Cardiac muscle cell (in vitro differentiated cells and primary cell): ENCODE measurements at places on chromosomes 4 and X.

GRCh38 chrX:99117011-99117410, 1293.1 kb downstream of the PCDH19 start:
- DNase-seq = no peak

GRCh38 chr4:8291036-8291682, 21.6 kb downstream of the HTRA3 start:
- DNase-seq = no peak

- DNase-seq = no peak
Measured at GRCh38 chr4:97360733-97361132, 782.5 kb downstream of the STPG2 start.

- peak; percentile 73 for DNase-seq
Measured at GRCh38 chrX:80335062-80335830, 85.0 kb upstream of the TENT5D start.

- no peak for DNase-seq
Measured at GRCh38 chr4:108763226-108763593, 357 bp upstream of the ETNPPL start.

DNA sequence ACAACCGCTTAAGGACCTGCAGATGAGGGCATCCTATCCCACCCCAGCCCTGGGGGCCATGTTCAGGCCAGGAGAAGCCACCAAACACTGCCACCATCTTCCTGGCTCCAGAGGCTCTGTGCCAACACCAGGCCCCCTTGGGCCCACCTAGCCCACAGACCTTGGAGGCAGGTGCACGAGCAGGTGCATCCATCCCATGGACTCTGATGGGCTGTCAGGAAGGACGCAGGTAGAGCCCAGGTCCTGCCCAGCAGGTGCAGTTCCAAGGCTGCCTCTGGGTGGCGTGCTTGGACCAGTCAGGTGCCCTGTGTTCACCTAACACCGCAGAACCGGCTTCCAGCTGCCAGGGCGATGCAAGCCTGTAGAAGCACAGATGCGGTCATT, 22.8 kb upstream of the PDE6B start:
- peak; percentile 6 for DNase-seq

- DNase-seq = no peak
Measured at GRCh38 chr4:169715826-169716225, 41.9 kb downstream of the HPF1 start.

DNA sequence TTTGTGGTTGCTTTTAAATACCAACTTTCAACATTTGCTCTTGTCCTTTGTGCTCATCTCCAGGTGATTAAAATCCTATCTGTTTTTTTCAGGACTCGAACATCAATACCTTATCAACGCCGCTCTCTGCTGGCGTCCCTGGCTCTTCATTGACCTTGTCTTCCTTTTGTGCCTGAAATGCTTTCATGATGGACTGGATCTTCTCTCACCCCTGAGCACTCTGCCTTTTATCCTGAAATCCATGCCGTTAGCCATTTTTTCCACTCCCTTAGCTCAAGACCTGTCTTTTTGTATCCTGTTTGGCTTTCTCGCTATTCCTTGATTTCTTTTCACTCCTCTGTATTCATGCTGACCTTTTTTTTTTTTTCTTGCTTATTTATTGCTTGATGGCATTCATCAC, 549.5 kb upstream of the CPEB2 start:
- no peak for DNase-seq

- DNase-seq = no peak
Measured at GRCh38 chr4:36891971-36892370, 352.6 kb upstream of the NWD2 start.

- DNase-seq = no peak
Measured at GRCh38 chrX:153668423-153669173, 5.0 kb downstream of the PNCK start.

- DNase-seq = no peak
Measured at GRCh38 chrX:109952050-109952449, 50.9 kb upstream of the TMEM164 start.

DNA sequence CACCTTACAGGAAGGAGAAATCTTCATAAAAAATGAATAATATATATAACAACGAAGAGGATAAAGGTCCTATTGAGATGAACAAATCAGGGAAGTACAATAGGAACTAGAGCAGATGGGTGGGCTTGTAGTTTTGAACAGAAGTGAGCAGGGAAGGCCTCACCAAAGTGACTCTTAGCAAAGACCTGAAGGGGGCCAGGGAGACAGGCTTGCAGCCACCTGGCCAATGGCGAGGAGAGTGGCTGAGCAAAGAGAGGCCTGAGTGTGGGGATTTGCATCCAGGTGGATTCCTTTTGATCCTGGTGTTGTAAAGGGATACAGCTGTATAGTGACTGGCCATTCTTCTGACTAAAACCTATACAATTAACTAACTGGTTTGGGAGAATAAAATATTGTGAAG, 354.1 kb downstream of the CAMK2D start:
- DNase-seq = no peak

DNA sequence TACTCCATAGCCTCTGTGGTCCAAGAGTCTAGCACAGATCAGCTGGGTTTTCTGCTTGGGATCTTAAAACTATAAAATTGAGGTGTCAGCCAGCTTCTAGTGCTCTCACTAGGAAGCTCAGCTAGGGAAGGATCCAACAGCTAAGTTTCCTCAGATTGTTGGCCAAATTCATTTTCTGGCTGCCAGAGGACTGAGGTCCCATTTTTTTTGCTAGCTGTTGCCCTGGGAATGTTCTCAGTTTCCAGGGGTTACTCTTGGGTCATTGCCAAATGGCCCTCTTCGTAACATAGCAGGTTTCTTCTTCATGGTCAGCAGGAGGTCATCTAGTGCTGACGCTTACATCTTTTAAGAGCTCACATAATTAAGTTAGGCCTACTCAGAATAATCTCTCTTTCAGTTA, 2178.2 kb downstream of the ARAP2 start:
- DNase-seq = no peak

DNA sequence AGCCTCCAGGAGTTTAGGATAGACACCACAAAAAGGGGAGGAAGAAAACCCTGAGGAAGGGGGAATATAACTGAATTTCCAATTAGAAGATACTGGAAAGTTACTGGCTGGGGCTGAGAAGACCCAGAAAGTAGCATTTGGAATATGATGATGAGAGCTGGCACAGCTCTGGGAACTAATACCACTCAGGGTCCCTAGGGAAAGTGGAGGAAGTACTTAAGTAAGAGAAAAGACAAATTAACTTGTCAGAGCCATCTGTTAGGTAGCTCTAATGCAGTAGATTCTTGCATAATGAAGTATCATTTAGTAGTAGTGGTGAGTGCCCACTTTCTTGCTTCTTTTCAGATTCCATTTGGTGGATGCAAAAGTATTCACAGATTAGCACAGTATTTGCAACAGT, 90.8 kb upstream of the TSPAN5 start:
- DNase-seq = peak; percentile 11

GRCh38 chrX:28693101-28693500, 105.9 kb downstream of the IL1RAPL1 start:
- no peak for DNase-seq

DNA sequence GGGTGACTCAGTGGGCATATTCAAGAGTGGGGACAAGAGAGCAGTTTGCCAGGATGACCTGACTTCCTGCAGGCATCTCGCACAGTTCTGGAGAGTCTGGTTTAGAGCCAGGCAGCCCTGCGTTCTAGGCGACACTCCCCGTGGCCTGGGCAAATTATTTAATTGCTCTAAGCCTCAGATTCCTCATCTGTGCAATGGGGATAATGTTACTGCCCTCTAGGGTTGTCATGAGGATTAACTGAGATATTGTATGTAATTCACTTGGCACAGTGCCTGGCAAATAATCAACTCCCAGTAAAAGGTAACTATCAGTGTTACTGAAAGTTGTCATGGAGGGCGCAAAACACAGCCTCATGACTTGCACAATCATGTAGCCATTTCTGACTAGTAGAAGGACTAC, 48.8 kb upstream of the PITX2 start:
- DNase-seq = no peak

GRCh38 chr4:12897954-12898353, 586.2 kb downstream of the RAB28 start:
- no peak for DNase-seq

GRCh38 chr4:80054375-80054774, 18.7 kb downstream of the ANTXR2 start:
- no peak for DNase-seq

- DNase-seq = peak; percentile 63
Measured at GRCh38 chr4:168815379-168816345, 194.4 kb downstream of the CBR4 start.

GRCh38 chr4:146338512-146338911, 124.2 kb downstream of the REELD1 start:
- DNase-seq = no peak

GRCh38 chr4:121272526-121272925, 108.3 kb downstream of the QRFPR start:
- peak; percentile 68 for DNase-seq

- DNase-seq = peak; percentile 88
Measured at GRCh38 chrX:12978205-12979025, 3.5 kb downstream of the TMSB4X start.

GRCh38 chr4:164509951-164510350, 244.0 kb upstream of the SMIM31 start:
- no peak for DNase-seq

- peak; percentile 20 for DNase-seq
Measured at GRCh38 chrX:153580700-153581386, 18.1 kb downstream of the CCNQ start.

DNA sequence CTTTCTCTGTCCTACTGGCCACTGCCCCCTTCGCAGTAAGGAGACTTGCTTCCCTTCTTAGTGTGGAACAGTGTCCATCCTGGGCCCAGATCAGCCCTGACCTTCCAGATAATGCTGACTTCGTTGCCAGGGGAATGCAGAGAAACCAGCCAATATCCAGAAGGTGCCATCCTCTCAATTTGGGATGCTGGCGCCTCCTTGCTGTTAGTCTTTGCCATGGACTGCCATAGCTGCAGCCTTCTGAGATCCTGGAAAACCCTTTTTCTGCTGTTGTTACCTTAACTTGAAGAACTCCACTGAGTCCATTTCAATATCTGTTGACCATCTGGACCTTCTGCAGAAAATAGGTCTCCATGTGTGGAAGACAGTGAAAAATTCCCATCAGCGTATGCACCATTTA, 21.8 kb downstream of the RAI2 start:
- no peak for DNase-seq

DNA sequence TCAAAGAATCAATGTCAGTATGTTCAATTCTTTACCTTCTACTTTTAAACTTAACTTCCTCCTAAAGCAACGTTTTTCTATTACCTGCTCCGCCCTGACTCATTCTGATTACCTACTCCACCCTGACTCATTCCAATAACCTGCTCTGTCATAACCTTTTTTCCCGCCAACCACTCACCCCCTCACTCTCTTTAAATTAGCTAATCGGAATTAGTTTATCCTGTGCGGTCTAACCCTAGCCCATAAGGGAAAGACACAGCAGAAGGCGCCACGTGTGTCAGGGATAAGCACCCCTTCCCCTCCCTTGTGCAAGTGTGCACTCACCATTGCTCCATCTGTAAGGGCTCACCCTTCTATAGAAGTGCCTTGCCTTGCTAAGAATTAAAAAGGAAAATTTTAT, 64.4 kb downstream of the EIF4E start:
- no peak for DNase-seq

DNA sequence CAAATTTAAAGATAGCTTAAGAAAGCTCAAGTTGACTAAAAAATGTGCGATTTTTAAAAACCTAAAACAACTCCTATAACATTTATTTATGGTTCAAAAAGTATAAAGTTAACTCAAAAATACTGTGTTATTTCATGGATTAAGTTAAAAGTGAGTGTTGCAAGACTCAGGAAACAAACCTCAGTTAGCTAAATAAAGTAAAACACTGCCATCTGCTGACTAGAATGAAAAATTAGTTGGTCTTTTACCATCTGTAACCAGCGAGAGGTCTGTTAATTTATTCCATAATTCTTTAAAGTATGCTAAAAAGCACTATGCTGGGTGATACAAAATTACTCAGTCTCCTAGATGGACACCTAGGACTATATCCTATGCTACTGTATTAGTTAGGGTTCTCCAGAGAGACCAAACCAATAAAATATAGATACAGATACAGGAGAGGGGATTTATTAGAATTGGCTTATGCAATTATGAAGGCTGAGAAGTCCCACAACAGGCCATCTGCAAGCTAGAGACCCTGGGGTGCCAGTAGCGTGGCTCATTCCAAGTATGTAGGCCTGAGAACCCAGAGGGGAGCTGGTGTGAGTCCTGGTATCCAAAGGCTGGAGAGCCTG, 4.9 kb upstream of the WDFY3 start:
- peak; percentile 60 for DNase-seq

DNA sequence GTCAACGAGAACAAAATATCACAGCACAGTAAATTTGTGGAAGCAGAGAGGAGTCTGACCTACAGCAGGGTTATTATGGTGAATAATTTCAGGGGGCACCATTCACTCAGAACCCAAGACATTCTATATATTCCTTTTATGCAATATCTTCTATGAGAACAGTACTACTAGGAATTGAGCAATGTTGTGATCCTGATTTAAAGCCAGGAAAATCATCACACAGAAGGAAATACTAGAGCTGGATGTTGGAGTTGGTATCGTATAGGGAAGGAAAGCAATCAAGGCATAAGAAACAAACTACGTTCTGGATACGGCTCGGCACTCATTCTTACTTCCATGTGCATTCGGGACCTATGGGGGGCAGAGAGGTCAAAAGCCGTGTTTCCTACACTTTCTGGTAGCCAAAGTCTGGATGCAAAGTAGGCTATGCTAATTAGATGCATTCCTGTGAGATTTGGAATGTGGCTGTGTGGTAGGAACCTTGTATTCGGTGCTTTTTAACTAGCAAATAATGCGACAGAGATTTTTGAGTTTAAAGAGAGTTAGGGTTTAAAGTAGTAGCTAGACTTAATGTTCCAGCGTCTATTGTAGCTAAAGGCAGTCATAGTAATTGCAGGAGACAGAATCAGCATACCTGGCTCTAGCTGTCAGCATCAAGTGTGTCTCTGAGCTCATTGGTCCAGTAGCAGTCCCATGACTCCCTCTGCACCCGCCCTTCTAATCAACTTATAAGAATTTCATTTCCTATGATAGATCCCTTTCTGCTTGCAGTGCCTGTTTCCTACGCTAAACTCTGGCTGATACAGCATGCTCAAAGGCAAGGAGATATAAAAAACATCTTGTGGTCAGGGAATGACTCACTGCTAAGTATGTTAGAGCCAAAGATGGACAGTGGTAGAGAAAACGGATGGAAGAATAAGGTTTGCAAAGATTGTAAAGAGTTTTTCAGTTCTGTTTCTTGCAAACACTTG, 43.3 kb upstream of the PDGFC start:
- no peak for DNase-seq

DNA sequence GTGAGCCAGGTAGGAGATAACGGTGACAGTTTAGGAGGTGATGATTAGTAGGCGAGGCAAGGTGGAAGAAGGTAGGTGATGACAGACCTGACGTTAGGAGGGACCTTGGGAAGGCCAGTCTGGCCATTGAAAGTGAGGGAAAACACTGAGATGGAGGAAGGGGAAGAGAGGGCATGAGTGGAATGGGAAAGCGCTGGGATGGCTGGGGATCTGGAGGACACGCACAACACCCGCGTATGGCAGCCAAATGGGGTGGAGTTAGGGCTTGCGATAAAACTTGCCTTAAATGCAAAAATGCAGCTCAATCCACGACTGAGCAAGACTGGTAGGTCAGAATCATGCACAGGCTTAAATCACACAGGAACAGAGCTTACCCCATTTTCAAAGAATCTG, 605 bp upstream of the CDKL2 start:
- peak; percentile 16 for DNase-seq

GRCh38 chr4:133148690-133149363, at the start of gene PCDH10:
TSS of gene PCDH10 (plus strand) at chr4:133149294. CDS start at chr4:133150141, 847 bp downstream.
- peak; percentile 97 for DNase-seq
